T-cell (primary cell): ENCODE measurements at places on chromosomes 3 and 15. TPM values are rescaled to one million over a fixed set of nuclear protein-coding genes. Genes with fewer than 3 reads are reported as not detected.

The RARB gene
- total RNA-seq: not detected

The DLL4 gene
- 0.12 TPM for total RNA-seq

DNA sequence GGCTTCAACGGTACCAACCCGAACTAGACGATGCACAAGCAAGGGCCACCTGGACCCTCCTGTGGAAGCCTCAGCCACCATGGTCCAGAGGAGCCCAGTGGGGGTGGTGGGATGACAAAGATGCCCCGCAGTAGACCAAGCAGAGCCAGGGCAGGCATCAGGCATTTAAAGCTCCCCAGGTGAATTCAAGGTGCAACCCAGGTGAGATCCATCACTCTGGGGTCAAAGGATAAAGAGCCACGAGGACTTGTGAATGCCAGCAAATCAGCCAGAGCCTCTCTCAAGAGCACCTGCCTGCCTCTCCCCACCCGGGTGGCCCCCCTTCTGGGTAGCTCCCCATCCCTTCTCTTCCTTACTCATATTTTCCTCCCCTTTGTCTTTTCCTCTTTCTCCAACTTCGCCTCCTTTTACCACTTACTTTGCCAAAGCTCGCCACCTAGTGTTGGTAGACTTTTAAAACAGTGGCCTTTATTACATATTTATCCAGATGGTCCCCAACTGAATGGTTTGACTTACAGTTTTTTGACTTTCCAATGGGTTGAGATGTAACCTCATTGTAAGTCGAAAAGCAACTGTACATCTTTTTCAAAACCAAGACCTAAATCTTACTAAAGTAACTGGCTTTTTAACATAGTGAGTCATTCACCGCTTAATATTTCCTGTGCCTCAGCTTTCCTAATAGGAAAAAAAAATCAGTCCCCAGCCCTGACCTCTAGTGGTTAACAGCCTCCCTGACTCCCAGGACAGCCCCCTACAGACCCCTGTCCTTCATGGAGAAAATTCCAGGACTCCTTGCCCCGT lies 18.8 kb downstream of the PLA2G4F start:
- no peak overlapping the region for H3K27ac ChIP-seq
- no peaks in the 10 kb centered on the region for H3K36me3 ChIP-seq
- H3K27me3 ChIP-seq: no peaks in the 10 kb centered on the region
- no peak overlapping the region for H3K4me3 ChIP-seq

- no peaks in the 10 kb centered on the region for H3K27me3 ChIP-seq
- H3K36me3 ChIP-seq: no peaks in the 10 kb centered on the region
- H3K4me1 ChIP-seq: no peaks in the 10 kb centered on the region
- no peak overlapping the region for H3K4me3 ChIP-seq
- H3K27ac ChIP-seq: no peak overlapping the region
Measured at GRCh38 chr15:35626571-35627318, 80.8 kb upstream of the DPH6 start.

DNA sequence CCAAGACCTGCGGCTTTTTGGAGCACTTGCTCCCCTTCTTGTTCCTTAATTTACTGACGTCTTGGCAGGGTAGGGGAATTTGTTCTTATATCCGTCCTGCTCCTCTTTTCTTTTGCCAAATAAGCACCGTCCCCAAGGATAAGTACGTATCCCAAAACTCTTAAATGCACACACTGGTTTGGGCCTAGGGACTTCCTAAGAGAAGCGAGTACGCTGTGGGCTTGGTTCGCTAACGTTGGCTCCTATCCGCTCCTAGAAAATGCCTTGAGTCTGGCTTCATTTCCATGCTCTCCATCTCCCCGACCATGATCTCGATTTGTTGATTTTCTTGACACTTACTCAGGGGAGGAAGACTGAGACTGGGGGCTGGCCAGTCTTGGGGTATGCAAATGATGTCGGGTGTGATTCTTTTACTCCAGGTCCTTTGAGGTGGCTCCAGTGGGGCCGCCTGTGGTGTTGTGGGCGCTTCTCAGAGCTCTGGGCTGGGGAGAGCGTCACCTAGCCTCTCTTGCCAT lies 1.3 kb downstream of the MYRIP start:
- DNase-seq: no peak
- no peak overlapping the region for H3K27ac ChIP-seq
- H3K4me1 ChIP-seq: peaks cover 10% of the 10 kb centered on the region
- no peak overlapping the region for H3K4me3 ChIP-seq
- H3K36me3 ChIP-seq: no peaks in the 10 kb centered on the region

DNA sequence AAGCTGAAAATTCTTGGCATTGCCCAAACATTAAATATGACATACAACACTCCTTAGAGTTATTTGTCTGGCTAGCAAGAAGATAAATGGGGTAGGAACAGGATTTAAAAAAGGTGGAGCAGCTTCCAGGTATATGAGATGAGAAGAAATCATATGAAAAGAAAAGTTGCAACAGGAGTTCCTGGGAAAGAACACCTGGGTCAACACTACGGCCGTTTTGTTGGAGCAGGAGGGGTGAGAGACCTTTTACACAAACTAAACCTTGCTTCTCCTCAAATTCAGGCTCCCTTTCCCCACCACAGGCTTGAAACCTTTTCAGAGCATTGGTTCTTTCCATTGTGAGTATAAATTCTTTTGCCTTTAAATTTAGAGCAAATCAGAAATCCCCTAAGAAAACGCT lies 18.8 kb upstream of the GUCA1C start:
- H3K27me3 ChIP-seq: no peaks in the 10 kb centered on the region
- no peak for DNase-seq
- H3K27ac ChIP-seq: no peak overlapping the region
- no peaks in the 10 kb centered on the region for H3K4me1 ChIP-seq
- no peak overlapping the region for H3K4me3 ChIP-seq

The FOXL2NB gene
- 0.06 TPM for total RNA-seq

GRCh38 chr15:51841406-51842040 lies 12.1 kb downstream of the TMOD3 start:
- H3K27me3 ChIP-seq: no peaks in the 10 kb centered on the region
- H3K4me3 ChIP-seq: no peak overlapping the region
- no peak overlapping the region for H3K27ac ChIP-seq
- H3K36me3 ChIP-seq: no peaks in the 10 kb centered on the region

The LRTM1 gene
- total RNA-seq: not detected

DNA sequence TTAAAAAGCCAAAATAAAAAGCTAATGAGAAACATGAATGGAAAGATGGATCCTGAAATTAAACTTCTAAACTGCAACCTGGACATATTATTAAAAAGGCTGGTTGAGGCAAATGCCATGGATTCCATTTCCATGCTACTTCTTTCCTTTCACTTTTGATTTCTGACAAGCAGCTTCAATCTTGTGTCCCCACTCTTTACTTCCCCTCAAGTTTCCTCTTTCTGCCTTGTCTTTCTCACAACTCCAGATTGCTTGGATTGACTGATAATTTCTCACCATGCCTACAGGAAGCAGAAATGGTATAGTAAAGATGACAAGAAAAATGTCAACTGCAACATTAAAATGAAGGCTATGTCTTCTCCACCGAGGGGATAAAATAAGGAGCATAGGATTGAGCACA lies 1136.7 kb downstream of the TUSC7 start:
- H3K27me3 ChIP-seq: no peaks in the 10 kb centered on the region
- no peaks in the 10 kb centered on the region for H3K4me1 ChIP-seq
- no peak overlapping the region for H3K27ac ChIP-seq
- no peaks in the 10 kb centered on the region for H3K36me3 ChIP-seq
- no peak for DNase-seq

The DUOXA1 gene
- 1.2 TPM for total RNA-seq

DNA sequence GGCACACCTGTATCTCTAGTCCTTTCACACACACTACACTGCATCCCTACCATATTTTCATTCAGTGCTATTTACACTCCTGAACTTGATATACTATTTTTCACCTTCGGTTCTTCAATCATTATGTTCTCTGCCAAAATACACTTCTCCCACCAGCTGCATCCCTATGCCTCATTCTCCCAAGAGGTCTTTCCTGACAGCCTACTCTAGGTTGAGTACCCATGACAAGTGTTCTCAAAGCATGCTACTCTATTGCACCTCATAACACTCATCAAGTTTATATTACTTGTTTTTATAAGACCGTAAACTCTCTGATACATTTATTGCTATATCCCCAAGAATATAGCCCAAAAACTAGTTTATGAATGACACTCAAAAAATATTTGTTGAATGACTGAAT lies 549.5 kb downstream of the PYDC2 start:
- H3K4me1 ChIP-seq: no peaks in the 10 kb centered on the region
- DNase-seq: no peak
- H3K36me3 ChIP-seq: no peaks in the 10 kb centered on the region
- no peak overlapping the region for H3K4me3 ChIP-seq
- no peaks in the 10 kb centered on the region for H3K27me3 ChIP-seq

DNA sequence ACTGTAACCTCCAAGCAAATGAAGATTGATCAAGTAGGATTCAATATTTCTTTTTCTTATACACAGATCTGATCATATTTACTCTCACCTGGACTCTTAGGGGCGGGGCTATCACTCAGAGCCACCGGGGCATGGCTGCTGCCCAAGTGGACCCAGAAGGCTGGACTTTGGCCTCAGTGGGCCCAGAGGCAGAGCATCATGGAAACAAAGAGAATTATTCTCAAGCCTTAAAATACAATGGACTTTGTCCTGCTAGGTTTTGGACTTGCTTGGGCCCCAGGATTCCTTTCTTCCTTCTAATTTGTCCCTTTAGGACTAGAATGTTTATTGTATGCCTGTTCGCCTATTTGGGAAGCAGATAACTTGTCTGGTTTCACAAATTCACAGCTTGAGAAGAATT lies 85.1 kb downstream of the SUCLG2 start:
- H3K4me3 ChIP-seq: no peak overlapping the region
- DNase-seq: no peak
- no peaks in the 10 kb centered on the region for H3K36me3 ChIP-seq
- no peak overlapping the region for H3K27ac ChIP-seq
- H3K4me1 ChIP-seq: no peaks in the 10 kb centered on the region

DNA sequence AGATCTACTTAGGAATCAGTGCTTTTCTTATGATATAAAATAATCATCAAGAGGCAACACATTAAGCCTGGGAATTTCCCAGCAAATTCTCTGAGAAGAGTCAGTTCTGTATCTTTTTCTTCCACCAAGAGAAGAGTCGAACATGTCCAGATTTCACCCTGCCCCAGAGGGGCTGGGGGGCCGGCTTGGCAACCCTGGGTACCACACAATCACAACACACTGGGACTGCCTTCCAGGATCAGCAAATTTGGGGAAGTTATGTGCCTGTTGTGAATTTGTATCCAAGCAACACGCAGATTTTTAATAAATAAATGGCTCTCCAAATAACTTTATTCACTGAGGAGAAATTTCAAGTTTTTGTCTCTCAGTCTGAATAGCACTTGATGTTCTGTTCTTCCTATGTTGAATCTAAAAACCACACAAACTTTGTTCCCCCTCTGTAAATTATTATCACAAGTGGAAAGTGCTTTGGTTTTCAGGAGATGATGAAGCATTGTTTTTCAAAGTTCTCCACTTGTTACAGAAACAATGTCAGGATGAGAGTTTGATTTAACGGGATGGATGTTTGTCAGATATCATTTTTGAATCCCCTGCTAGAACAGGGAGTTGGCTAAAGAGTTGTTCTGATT lies 357.2 kb downstream of the ZNF385D start:
- no peaks in the 10 kb centered on the region for H3K27me3 ChIP-seq
- no peaks in the 10 kb centered on the region for H3K4me1 ChIP-seq
- no peak overlapping the region for H3K27ac ChIP-seq
- no peaks in the 10 kb centered on the region for H3K36me3 ChIP-seq

- peaks cover 4% of the 10 kb centered on the region for H3K4me1 ChIP-seq
- H3K36me3 ChIP-seq: peaks cover 22% of the 10 kb centered on the region
- no peak for DNase-seq
- H3K27ac ChIP-seq: no peak overlapping the region
- no peaks in the 10 kb centered on the region for H3K27me3 ChIP-seq
Measured at GRCh38 chr3:50651920-50652529, 22.7 kb upstream of the DOCK3 start.

The SLC2A2 gene
- not detected for total RNA-seq

DNA sequence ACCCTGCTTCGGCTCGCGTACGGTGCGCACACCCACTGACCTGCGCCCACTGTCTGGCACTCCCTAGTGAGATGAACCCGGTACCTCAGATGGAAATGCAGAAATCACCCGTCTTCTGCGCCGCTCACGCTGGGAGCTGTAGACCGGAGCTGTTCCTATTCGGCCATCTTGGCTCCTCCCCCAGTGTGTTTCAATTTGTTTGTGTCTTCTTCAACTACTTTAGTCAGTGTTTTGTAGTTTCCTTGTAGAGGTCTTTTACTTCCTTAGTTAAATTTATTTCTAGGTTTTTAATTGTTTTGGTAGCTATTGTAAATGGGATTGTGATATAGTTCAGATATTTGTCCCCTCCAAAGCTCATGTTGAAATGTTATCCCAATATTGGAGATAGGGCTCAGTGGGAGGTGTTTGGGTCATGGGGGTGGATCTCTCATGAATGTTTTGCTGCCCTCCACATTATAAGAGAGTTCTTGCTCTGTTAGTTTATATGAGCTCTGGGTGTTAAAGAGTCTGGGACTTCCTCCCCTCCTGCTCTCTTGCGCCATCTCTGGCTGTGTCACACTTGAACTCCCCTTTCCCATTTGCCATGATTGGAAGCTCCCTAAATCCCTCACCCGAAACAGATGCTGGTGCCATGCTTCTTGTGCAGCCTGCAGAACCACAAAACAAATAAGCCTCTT lies 304.4 kb downstream of the DOCK3 start:
- H3K4me3 ChIP-seq: no peak overlapping the region
- peaks cover 18% of the 10 kb centered on the region for H3K27me3 ChIP-seq
- no peak overlapping the region for H3K27ac ChIP-seq
- no peaks in the 10 kb centered on the region for H3K4me1 ChIP-seq

The PRR20G gene
- total RNA-seq: not detected

- no peak for DNase-seq
- H3K36me3 ChIP-seq: no peaks in the 10 kb centered on the region
- H3K27ac ChIP-seq: no peak overlapping the region
- no peak overlapping the region for H3K4me3 ChIP-seq
- H3K27me3 ChIP-seq: no peaks in the 10 kb centered on the region
Measured at GRCh38 chr3:147038481-147038880, 367.9 kb downstream of the ZIC4 start.

- H3K4me3 ChIP-seq: no peak overlapping the region
- no peak for DNase-seq
- H3K36me3 ChIP-seq: no peaks in the 10 kb centered on the region
- peaks cover 5% of the 10 kb centered on the region for H3K4me1 ChIP-seq
Measured at GRCh38 chr3:149975919-149976318, 5.2 kb upstream of the PFN2 start.

The NPAP1 gene
- not detected for total RNA-seq

The SPATA12 gene
- total RNA-seq: not detected

The CP gene
- total RNA-seq: 1.9 TPM

GRCh38 chr3:138717348-138717747 lies 108.8 kb downstream of the FAIM start:
- peaks cover 3% of the 10 kb centered on the region for H3K4me1 ChIP-seq
- H3K36me3 ChIP-seq: peaks cover 8% of the 10 kb centered on the region
- H3K27me3 ChIP-seq: no peaks in the 10 kb centered on the region
- no peak overlapping the region for H3K27ac ChIP-seq

- no peaks in the 10 kb centered on the region for H3K4me1 ChIP-seq
- no peak overlapping the region for H3K27ac ChIP-seq
- no peak overlapping the region for H3K4me3 ChIP-seq
- no peaks in the 10 kb centered on the region for H3K27me3 ChIP-seq
- DNase-seq: no peak
- H3K36me3 ChIP-seq: no peaks in the 10 kb centered on the region
Measured at GRCh38 chr3:159937561-159938166, 51.0 kb upstream of the IL12A start.
